ENCODE measurements at places on chromosomes 4 and X. TPM values are rescaled to one million over a fixed set of nuclear protein-coding genes. Genes with fewer than 3 reads are reported as not detected.
A peak's percentile ranks its signal among the peaks of the same experiment; 100 is the strongest.

DNA sequence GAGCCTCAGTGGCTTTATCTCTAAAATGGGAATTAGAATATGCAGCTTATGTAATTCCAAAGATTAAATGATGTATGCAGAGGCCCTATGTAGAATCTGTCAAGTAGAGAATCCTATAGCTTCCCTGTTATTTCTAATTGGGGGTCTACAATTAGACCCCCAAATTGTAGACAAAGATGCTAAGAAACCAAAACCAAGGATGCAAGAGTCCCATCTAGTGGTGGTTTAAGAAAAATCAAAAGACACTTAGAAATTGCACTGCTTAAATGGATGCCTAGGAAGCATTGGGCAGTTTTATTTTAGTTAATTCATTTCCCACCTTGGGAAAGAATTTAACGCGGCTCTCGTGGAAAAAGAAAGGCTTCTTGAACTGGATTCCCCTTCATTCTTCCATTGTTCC is 115.2 kb downstream of the GABRA2 start:
- DNase-seq = no peak
- H3K36me3 ChIP-seq = no peaks in the 10 kb centered on the region
- H3K4me1 ChIP-seq = no peaks in the 10 kb centered on the region

DNA sequence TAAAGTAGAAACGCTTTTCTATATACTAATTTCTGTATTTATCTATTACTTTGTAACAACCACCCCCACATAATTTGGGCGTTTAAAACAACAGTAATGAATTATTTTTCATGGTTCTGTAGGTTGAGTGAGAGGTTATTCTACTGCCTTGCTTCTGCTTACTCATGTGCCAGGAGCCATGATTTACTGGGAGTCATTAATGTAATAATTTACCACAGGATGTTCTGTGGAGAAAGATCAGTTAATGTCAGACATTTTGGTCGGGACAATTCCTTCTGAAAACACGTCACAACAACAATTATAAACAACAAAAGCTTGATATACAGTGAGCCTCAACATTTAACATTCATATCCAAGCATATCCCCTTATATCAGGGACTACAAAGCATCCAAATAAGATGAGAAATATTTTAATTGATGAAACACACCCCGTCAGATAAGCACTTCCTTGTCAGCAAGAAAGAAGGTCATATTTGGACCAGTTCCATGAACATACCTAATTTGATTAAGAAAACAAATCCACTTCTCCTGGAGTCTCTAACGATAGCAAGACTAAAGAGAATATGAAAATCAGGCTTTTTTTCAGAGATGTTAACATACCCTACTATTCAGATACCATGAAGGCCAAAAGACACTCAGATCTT is 238.5 kb downstream of the PRDM5 start:
- H3K36me3 ChIP-seq = no peaks in the 10 kb centered on the region
- H3K4me3 ChIP-seq = no peak overlapping the region
- H3K4me1 ChIP-seq = no peaks in the 10 kb centered on the region
- no peak for DNase-seq

DNA sequence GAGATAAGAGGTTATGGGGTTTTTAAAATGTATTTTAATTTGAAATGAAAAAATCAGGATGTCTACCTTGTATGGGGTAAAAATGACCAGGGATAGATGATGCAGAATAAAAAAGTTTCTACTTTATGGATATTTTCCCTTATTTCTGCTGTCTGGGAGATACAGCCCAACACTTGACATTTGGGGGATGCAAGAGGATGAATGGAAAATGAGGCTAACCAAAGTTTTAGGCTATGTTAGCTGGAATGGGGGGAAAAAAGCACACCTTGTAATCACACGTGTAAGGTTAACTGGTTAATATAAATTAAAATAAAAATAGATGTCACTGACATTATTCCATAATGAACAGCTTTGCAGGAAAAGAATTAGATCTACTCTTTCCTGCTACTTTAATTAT is 1.1 kb downstream of the PRDM8 start:
- no peak for DNase-seq
- H3K27me3 ChIP-seq = peaks cover 6% of the 10 kb centered on the region
- H3K4me3 ChIP-seq = no peak overlapping the region

DNA sequence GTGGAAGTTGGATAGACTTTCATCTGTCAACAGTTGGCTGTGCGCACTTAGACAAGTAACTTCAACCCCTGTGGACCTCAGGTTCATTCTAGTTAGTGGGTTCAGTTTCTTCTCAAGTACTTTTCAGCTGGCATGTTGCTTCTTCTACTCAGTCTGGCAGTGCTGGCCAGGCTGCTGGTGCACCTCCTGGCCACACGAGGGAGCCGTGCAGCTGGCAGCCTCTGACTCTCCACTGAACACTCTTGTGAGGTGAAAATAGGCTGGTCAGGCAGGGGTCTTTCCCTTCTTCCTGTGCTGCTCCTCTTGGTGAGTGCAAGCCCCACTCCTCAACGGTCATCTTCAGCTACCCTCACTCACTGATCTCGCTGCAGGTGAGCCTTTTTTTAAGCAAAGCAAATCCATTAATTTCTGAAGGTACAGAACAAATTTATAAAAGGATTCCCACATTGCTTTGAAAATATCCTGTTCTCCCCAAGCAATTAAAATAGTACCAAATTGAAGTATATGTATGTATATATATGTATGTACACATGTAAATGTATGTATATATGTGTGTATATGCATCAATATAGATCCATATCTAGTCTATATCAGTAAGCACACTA is 30.6 kb downstream of the LONRF3 start:
- no peaks in the 10 kb centered on the region for H3K36me3 ChIP-seq
- no peaks in the 10 kb centered on the region for H3K27me3 ChIP-seq
- no peaks in the 10 kb centered on the region for H3K4me1 ChIP-seq
- no peak overlapping the region for H3K4me3 ChIP-seq
- H3K27ac ChIP-seq = no peak overlapping the region
- DNase-seq = peak; percentile 60

DNA sequence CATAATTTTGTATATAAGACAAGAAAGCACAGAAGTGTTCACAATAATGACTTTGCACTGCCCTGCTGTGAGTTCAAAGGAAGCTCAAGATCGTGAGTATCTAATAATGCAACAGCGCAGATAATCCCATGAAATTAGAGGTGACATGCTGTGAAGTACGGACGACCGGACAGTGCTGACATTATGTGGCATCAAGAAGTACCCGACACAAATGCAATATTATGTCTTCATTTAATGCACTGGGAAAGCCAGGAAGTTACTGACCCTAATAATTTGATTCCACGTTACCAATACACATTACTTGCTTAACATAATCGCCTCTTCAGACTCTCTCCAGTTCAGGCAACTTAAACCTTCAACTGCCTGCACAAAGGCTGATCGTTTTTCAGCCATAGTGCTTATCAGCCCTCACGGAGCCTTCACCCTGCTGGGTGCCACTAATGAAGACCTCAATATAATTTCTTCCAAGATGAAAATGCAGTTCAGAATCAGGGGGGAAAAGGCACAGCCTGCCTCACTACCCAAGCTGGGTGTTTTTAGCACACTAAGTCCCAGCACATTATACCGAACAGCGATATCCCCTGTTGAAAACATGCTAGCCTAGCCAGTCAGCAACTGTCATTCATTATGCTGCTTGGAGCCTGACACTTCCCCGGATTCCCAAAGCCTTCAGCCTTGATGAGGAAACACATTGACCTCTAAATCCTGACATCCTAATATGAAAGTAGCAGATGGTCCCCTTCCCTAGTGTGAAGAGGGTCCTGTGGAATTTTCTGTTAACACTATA is 56.1 kb downstream of the SLC7A11 start:
- H3K27me3 ChIP-seq = no peaks in the 10 kb centered on the region
- no peaks in the 10 kb centered on the region for H3K36me3 ChIP-seq
- no peak overlapping the region for H3K4me3 ChIP-seq
- no peak overlapping the region for H3K27ac ChIP-seq

DNA sequence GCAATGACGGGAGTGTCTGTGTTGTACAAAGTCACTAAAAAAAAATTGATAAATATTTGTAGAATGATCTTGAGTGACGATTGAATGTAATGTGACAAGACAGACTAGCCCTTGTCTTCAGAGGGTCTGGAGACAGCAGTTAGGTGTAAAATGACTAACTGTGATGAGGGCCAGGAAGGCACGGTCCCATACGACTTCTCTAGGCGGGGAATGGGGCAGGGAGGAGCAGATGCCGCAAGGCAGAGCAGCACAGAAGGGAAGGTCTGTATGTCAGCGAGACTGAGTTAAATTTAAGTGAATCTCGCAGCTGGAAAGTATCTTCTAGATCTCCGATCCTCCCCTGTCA is 405 bp downstream of the CENPE start:
- no peaks in the 10 kb centered on the region for H3K27me3 ChIP-seq
- DNase-seq = no peak
- no peaks in the 10 kb centered on the region for H3K4me1 ChIP-seq

NSG1 gene
- total RNA-seq = 0.29 TPM

UGT2A3 gene
- total RNA-seq = 17.5 TPM

- no peaks in the 10 kb centered on the region for H3K4me1 ChIP-seq
- peak overlapping the region; percentile 93 for H3K4me3 ChIP-seq
- H3K36me3 ChIP-seq = no peaks in the 10 kb centered on the region
- H3K27me3 ChIP-seq = no peaks in the 10 kb centered on the region
- H3K27ac ChIP-seq = no peak overlapping the region
Measured at GRCh38 chr4:165331823-165332222, 4.4 kb downstream of the MSMO1 start.

GRCh38 chr4:189660722-189661360 is 279.8 kb upstream of the FRG1 start:
- no peaks in the 10 kb centered on the region for H3K4me1 ChIP-seq
- H3K27ac ChIP-seq = no peak overlapping the region
- no peaks in the 10 kb centered on the region for H3K27me3 ChIP-seq
- H3K36me3 ChIP-seq = no peaks in the 10 kb centered on the region

KLHL15 gene
- 6.4 TPM for total RNA-seq

GRCh38 chr4:137949746-137950145 is 292.4 kb downstream of the SLC7A11 start:
- H3K27ac ChIP-seq = no peak overlapping the region
- H3K4me3 ChIP-seq = no peak overlapping the region
- no peaks in the 10 kb centered on the region for H3K4me1 ChIP-seq
- no peaks in the 10 kb centered on the region for H3K27me3 ChIP-seq

DNA sequence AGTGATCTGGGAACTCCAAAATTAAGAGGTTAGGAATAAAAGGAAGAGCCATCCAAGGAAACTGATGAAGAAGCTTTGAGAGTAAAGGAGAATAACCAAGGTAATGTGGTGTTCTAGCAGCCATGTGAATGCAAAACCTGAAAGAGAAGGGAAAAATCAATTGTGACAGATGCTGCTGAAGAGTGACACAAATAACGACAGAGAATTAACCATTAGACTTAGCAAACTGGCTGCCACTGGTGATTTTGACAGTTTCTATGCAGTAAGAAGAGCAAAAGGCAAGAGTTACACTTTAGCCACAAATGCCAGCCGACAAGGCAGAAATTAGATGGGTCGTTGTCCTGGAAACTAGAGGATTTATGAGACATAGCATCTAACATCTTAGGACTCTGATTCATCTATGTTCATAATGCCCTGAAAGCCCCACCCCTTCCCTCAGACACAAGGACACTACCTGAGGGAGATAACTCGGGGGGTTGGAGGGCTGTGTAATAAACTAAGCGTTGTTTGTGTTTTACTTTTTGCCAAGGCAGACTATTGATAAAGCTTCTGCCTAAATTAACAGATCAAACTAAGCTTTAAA is 13.0 kb upstream of the TMEM144 start:
- H3K4me1 ChIP-seq = no peaks in the 10 kb centered on the region
- no peaks in the 10 kb centered on the region for H3K36me3 ChIP-seq
- DNase-seq = no peak
- H3K27ac ChIP-seq = no peak overlapping the region

DNA sequence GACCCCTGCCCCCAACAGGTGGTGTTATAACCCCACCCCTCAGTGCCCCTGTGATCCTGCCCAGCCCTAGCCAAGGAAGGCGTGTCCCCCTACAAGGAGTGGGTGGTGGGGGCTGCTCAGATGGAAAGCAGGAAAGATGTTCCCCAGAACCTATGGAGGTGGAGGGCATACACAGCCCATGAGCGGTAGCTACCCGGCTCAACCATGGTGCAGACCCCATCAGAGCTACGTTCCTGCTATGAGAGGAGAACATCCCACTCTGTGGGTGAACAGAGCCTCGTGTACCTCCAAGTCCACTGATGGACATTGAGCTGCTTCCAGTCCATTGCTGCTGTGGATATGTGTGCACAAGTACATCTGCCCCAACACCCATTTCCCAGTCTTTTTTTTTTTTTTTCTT is 71.1 kb downstream of the SHOX start:
- no peak overlapping the region for H3K27ac ChIP-seq
- DNase-seq = no peak
- no peaks in the 10 kb centered on the region for H3K4me1 ChIP-seq
- no peaks in the 10 kb centered on the region for H3K36me3 ChIP-seq

DNA sequence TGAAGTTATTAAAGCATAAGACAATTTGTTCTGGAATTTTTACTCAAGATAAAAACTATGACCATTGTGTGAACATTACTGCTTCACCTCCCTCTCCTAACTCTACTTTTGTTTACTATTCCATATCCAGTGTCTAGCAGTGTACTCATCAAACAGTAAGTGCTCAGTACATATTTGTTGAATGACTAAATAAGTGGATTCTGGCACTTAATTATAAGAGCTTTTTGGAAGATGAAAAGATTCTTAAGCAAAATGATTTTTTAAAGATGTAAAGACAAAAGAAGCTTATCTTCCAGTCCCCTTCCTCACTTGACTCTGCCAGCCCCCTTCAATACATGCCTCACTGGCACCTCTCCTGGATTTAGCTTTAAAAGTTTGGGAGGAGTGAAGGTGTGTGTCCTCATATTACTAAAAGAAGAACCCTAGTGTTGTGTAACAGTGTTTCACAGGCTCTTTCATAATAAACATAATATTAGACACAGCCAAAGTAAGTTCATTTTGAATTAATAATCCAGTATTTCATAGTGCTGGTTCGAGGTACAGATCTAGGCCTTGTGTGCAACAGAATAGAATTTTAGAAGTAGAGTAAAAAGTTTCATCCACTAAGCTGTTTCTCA is 53.0 kb downstream of the GAB1 start:
- DNase-seq = no peak
- no peaks in the 10 kb centered on the region for H3K27me3 ChIP-seq
- H3K4me3 ChIP-seq = no peak overlapping the region
- H3K4me1 ChIP-seq = peaks cover 34% of the 10 kb centered on the region
- no peak overlapping the region for H3K27ac ChIP-seq

CHRDL1 gene
- 0.21 TPM for total RNA-seq

DNA sequence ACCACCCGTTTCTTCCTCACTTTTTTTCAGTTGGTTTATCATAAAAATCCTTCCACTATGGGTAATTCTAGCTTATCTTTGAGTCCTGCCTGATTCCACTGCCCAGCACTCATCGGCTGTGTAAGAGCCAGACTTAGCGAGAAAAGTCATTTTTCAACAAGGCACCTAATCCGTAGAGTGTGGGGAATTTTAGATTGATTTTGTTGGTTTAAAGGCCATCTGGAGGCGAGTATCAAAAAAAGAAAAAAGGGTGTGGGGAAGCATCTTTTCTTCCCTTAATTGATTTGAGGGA is 134.4 kb downstream of the TET2 start:
- no peak overlapping the region for H3K4me3 ChIP-seq
- H3K4me1 ChIP-seq = no peaks in the 10 kb centered on the region
- no peak for DNase-seq
- no peak overlapping the region for H3K27ac ChIP-seq

- no peak overlapping the region for H3K27ac ChIP-seq
- no peaks in the 10 kb centered on the region for H3K4me1 ChIP-seq
- H3K27me3 ChIP-seq = no peaks in the 10 kb centered on the region
- no peaks in the 10 kb centered on the region for H3K36me3 ChIP-seq
- H3K4me3 ChIP-seq = no peak overlapping the region
Measured at GRCh38 chr4:150127757-150128156, 49.5 kb downstream of the DCLK2 start.

PAGE1 gene
- total RNA-seq = not detected

GRCh38 chr4:8120501-8120900 is 38.1 kb downstream of the ABLIM2 start:
- H3K4me3 ChIP-seq = no peak overlapping the region
- no peak for DNase-seq
- H3K27me3 ChIP-seq = no peaks in the 10 kb centered on the region
- H3K36me3 ChIP-seq = no peaks in the 10 kb centered on the region
- H3K27ac ChIP-seq = no peak overlapping the region
- H3K4me1 ChIP-seq = no peaks in the 10 kb centered on the region

All from right lobe of liver (tissue), 6 donors.